Gastroesophageal sphincter (tissue), 4 donors: ENCODE measurements at places on chromosomes 1 and 21.

GRCh38 chr1:213987927-213988506 is at the start of gene PROX1:
Gene PROX1, plus strand, starts transcription at chr1:213987973. Its CDS starts 8,563 bp downstream, at chr1:213996536.
- ATAC-seq, result peak; percentile 37

GRCh38 chr1:182211386-182211785 is 149.9 kb upstream of the ZNF648 start:
- ATAC-seq, result no peak

DNA sequence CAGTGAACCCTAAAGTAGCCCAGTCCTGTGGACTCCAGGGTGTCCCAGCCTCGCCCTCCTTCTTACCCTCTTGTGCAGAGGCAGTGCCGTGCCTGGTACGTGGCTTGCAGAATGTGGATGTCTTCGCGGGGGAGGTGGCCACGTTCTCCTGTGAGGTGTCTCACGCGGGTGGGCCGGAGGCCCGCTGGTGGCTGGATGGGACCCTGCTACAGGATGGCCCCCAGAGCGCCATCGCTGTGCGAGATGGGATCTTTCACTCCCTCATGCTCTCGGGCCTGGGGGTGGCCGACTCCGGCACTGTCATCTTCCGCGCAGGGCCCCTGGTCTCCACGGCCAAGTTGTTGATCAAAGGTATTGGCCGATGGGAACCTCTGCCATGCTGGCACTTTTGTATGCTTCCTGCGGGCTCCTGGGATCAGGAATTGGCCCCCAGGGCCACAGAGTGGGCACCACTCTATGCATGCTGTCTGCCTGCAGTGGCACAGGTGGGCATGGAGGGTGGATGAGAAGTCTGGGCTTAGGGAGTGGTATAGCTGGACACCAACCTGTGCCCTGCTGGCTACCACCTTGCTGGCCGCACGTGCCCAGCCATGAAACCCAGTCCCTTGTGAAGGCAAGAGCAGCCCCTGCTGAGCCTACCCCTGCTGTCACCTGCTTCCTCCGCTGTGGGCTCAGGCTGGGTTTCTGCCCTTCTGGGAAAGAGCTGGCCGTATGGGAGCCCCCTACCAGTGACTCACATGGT is 92.9 kb downstream of the TRIM11 start:
- ATAC-seq, result no peak

DNA sequence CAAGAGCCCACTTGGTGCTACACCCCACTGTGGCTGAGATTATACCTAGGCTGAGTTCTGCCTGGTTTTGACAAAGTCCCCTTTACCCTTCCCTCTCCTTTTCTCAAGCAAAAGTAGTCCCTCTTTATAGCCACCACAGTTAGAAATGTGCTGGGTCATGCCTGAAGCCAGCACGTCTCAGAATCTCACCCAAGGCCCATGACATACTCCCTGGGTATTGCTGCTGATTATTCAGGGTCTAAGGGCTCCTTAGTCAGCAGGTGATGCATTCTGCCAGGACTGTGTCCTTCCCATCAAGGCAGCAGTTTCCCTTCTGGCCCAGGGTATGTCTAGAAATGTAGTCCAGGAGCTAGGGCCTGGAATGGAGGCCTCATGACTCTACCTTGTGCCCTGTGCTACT is 67.3 kb upstream of the COX20 start:
- no peak for ATAC-seq

- no peak for ATAC-seq
Measured at GRCh38 chr1:214440219-214440965, 111.0 kb downstream of the PTPN14 start.

DNA sequence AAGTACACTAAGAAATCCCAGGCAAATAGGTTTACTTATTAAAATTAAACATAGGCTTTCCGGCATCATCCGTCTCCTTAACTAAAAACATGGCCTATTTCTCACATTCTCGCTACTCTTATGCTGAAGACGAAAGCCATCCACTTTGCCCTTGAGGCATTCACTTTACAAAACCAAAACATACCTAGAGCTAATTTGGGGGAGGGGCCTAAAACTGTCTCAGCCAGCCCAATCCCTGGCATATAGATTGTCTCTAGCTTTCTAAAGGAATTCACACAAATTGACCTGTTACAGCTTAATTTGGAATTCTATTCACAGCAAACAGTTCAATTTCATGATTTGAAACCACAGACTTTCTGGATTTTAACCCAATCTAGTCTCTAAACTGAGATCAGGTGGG is 34.8 kb downstream of the SLC35D1 start:
- ATAC-seq, result no peak

GRCh38 chr1:185880330-185880729 is 146.1 kb downstream of the HMCN1 start:
- no peak for ATAC-seq

GRCh38 chr1:222529916-222530315 is 18.0 kb downstream of the HHIPL2 start:
- no peak for ATAC-seq

- ATAC-seq, result no peak
Measured at GRCh38 chr1:165525708-165526107, 18.1 kb upstream of the LRRC52 start.

DNA sequence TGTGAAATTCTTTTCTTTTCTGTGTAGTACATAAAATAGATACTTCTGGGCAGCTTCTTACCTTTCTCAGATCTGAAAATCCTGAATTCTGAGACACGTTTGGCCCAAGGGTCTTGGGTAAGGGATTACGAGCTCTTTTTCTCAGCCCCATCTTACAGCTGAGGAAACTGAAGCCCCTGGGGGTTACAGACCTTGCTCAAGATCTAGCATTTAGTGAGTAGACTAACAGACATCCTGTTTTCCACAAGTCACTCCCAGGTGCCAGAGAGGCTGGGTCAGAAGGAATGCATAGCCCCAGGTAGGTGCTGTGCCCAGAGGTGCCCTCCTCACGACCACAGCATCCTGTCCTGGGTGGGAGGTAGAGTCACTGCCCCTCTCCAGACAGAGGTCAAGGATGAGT is 13.2 kb upstream of the CREG1 start:
- no peak for ATAC-seq

DNA sequence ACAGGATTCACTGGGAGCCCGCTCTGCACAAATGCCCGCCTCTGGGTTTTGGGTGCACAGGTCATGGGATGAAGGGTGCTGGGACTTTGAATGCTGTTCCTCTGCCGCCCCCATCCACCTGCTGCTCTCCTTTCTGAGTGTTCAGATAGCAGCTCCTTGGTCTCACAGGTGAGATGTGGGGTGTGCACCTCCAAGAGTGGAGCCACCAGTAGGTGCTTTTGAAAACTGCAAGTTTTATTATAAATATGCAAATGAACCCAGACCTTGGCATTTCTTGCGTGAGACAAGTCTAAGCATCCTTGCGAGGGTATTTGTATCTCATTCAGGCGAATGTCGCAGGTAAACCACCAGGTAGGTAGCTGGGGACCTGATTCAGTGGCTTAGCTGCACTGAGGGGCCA is 30.2 kb downstream of the OBSCN start:
- no peak for ATAC-seq

DNA sequence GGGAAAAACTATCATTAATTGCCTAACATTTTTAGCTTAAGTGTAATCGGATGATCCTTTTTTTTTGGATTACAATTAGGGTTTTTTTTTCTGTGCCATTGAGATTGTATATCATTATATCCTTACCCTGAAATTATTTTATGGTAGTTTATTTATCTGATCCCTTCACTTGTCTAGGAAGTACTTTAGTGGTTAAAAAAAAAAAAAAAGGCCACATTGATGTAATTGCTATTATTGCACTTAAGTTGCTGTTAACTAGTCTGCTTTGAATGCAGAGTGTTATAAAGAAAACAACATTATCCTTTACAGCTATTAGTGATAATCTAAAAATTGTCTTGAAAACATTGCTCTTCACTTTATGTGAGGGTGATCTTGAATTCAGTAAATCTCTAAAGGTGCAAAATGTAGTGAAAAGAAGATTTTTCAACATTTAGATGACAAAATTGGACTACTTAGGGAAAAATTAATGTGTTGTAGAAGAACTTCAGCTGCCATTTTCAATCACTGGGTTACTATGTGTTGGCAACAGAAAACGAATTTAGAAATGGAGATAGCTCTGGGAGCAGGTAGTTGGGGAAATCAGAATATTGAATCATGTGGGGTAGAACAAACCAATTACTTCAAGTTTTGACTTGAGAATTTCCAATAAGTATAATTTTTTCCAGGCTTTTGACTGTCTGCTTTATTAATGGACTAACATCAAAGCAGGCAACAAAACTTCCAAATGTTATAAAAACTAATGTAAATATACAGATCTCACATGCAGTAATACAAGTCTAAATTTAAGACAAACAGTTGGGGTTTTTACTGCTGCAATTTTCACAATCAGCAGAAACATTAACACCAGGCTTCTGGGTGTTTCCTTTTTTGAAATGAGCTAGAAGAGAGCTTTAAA is 5.0 kb downstream of the ADGRL2 start:
- ATAC-seq, result no peak

- no peak for ATAC-seq
Measured at GRCh38 chr1:112614460-112615065, 4.4 kb downstream of the ST7L start.

- ATAC-seq, result no peak
Measured at GRCh38 chr1:206839857-206840256, 25.6 kb upstream of the IL20 start.

- no peak for ATAC-seq
Measured at GRCh38 chr21:43681650-43682049, 22.3 kb downstream of the RRP1B start.

GRCh38 chr1:4510276-4510691 is 144.1 kb upstream of the AJAP1 start:
- ATAC-seq, result no peak

GRCh38 chr21:45320261-45321025 is 32.7 kb upstream of the POFUT2 start:
- no peak for ATAC-seq

DNA sequence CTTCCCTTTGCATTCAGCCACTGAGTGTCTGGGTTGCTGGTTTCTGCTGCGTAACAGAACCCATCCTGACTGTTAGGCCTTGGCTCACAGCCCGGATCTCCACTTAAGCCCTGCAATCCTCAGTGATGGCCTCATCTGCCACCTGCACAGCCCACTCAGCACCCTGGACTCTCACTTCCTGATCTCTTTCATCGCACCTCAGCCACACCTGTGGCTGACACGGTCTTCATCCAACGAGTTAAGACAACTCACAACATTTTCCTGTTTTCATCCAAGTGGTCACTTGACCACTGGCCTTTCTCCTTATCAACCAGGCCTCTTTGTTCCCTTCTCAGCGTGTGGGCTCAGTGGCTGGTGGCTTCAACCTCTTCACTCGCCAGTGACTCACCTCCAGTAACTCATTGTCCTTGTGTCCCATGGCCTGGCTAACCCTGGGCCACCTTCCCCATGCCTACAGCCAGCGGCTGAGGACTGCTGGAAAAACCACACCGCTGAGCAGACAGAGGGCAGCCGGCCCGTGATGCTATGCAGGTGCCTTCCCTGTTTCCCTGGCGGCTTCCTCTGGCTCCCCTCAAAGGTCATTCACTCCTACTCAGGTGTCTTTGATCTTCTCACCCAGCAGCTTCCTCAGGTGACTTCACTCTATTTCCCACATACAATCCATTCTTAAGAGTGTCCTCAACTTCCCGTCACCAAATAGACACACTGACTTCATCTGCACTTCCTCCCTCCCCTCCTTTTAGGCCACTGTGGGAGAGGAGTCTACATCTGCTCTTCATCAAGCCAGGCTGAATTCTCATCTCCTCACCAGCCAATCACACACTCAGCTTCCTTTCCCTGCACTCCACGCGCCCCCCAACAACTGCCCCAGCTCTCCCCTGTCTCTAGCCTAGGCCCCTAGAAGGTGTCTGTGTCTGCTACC is 19.9 kb upstream of the EDN2 start:
- ATAC-seq, result no peak

DNA sequence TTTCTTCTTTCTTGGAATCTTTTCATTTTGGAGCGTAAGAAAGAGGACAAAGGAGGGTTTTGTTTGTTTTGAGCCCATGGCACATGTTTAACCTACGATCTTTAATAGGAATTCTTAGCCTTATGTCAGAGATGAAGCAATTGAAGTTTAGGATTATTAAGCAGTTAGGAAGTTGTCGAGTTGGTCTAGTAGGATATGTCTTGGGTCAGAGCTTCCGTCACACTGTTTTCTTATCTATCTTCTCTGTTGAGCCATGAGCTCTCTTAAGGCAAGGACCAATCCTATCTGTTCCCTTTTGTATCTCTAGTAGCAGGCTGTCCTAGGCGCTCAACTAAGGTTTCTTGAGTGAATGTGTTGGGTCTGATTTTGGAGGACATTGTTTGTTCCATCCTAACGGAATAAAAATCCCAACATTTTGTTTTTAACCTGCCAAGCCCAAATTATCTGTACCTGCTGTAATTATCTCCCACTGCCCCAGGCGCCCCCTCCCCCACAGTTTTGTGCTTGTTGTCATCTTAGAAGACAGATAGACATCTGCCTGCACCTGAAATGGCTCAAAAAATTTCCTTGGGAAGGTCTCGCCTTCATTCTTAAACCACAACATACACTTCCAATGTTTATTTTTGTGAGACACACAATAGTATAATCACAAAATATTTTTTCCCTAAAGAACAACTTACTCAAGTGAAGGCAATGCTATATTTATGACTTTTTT is 95.3 kb upstream of the GADD45A start:
- no peak for ATAC-seq

DNA sequence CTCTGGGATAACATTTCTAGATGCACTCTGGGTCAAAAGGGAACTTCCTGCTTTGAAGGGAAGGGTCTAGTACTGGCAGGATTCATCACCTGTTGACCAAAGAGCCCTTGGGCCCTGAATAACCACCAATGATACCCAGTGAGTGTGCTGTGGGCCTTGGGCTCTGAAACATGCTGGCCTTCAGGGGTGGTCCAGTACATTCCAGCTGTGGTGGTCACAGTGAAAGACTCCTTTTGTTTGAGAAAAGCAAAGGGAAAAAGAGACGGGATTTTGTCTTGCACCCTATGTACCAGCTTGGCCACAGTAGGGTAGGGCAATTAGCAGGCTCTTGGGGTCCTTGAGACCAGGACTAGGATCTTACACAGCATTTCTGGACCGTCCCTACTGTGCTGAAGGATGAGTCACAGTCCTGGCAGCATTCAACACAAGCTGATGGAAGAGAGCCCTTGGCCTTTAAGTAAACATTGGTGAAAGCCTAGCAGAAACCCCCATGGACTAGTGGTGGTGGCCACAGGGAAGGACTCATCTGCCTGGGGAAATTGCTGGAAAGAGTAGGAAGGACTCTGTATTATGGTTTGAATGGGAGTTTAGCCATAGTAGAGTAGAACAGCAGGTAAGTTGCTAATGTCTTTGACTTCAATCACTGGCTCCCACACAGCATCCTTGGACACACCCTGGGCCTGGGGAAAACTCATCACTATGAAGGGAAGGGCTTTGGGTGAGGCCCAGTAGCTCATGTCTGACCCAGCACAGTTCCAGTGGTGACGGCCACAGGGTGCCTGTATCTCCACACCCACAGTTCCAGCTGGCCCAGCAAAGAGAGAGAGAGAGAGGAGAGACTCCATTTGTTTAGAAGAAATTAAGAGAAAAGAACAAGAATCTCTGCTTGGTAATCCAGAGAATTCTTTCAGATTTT is 87.5 kb downstream of the COL24A1 start:
- peak; percentile 31 for ATAC-seq

GRCh38 chr1:70211541-70211940 is 6.2 kb upstream of the LRRC40 start:
- no peak for ATAC-seq

GRCh38 chr1:29478151-29478791 is 241.9 kb downstream of the PTPRU start:
- no peak for ATAC-seq
